ENCODE measurements at places on chromosomes 1 and 21. TPM values are rescaled to one million over a fixed set of nuclear protein-coding genes. Genes with fewer than 3 reads are reported as not detected.

- no peak for DNase-seq
Measured at GRCh38 chr1:117565076-117565556, 40.7 kb upstream of the TENT5C start.

GRCh38 chr1:165862448-165862847 is 35.0 kb downstream of the UCK2 start:
- DNase-seq, result no peak

DNA sequence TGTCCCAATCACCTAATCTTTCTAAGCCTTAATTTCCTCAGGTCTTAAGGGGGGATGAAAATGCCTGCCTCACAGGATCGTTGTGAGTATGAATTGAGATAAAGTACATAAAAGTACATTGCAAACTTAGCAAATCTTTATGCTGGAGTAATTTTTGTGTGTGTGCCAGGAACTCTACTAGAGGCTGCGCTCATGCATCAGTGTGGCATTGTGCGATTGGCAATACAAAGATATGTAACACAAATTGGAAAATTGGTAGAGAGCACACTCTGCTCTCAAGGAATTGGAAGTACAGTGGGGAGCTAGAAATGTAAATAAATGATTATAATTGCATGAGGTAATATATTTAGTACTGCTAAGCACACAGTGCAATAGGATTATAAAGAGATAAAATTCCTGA is 398.3 kb downstream of the DUSP10 start:
- no peak for DNase-seq

GRCh38 chr1:214739621-214740238 is 136.7 kb downstream of the CENPF start:
- DNase-seq, result no peak

Gene PPFIA4
- polyA plus RNA-seq, result 0.54 TPM

GRCh38 chr21:43836616-43837015 is 28.4 kb upstream of the AGPAT3 start:
- no peak for DNase-seq

- no peak for DNase-seq
Measured at GRCh38 chr1:53371851-53372250, 44.0 kb upstream of the LRP8 start.

Gene WDR64
- polyA plus RNA-seq, result not detected

- DNase-seq, result no peak
Measured at GRCh38 chr1:183604038-183604808, 14.0 kb upstream of the NCF2 start.

DNA sequence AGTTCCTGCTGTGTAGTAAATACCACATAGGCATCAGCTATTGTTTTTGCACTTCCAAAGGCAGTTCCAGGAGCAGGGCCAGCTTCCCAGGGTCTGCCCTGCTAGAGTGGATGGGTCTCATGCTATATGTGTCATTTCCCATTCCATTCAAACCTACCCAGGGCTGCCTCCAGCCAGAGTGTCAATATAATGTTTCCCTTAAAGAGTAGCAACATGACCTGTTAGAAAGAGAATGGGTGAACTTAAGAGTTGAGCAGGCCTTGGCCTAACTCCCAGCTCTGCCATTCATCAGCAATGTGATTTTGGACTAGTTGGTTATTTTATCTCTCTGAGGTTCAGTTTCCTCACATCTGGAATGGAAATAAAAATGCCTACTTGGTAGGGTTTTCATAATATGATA is 44.9 kb downstream of the RAB3B start:
- no peak for DNase-seq

- peak; percentile 53 for DNase-seq
Measured at GRCh38 chr1:224196813-224197600, 14.0 kb downstream of the DEGS1 start.

Gene CD101
- polyA plus RNA-seq, result 1.3 TPM

DNA sequence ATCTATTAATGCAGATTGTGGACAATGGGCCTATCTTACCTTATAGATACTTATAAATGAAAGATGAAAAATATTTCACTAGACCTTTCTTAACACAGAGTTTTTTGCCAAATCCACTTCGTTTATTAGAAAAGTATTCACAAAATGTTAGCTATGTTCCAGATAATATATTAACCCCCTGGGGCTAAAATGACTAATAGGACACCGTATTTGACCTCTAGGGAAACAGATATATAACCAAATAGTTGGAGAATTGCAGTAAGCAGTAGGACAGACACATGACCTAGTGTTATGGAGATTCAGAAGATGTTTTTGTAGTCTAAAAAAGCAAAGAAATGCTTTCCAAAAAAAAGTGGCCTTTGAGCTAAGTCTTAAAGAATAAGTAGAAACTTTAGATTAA is 106.9 kb downstream of the SEC16B start:
- DNase-seq, result no peak

DNA sequence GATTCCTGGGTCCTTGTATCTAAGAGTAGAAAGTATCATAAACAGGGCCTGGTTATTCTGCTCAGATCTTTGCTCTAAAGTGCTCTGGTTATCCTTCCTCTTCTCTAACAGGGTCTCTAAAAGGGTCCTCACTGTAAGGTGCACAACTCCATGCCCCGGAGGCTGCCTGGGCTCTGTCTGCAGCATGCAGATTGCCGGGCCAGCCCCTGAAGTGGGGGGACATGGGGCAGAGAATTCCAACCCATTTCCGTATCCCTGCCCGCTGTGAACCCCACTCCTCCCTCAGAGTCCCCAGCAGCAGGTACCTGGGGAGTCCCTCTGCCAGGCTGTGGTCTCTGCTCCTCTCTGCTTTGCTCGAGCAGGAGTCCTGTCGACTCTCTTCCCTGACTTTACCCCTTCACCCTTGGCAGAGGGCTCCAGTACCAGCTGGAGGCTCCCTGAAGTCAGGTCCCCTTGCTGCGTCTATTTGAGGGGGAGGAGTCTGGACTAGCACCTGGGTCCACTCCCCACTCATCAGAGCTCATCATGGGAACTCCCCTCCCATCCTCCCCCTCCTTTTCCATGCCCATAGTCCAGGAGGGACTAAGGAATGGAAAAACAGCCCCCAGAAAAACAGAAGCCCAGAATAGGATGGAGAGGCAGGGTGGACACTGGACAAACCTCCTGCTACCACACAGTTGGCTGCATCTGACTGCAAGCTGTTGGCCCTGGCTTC is 12.1 kb downstream of the BLACAT1 start:
- no peak for DNase-seq

- DNase-seq, result no peak
Measured at GRCh38 chr1:90989990-90990389, 31.8 kb downstream of the ZNF644 start.

DNA sequence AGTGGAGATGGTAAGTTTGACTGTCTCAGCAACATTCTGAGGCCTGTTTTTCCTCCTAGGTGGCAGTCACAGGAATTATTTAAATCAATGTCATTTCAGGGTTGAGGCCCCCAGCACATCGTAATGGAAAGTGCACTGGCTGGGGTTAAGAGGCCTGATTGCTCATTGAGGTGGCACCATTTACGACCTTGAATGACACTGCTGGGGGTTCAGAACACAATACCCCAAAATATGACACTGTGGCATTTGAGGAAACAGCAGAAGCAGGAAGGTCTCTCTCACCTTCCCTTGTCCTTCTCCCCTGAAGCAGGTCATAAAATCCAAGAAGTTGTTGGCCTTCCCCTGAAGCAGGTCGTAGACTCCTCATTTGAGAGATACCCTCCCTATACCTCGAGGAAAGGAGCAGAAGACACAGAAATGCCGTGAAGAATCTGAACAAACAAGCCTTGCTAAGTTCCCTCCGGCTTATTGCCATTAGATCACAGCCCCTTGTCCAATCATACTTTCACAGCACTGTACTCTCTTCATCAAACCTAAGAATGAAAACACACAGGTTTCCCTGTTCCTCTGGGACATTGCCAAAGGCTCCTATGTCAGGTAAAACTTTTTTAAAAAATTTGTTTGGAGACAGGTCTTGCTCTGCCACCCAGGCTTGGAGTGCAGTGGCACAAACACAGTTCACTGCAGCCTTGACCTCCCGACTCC is 71.3 kb downstream of the S1PR1 start:
- no peak for DNase-seq

GRCh38 chr1:152325111-152325510 is at the start of gene FLG:
FLG (minus strand) TSS chr1:152325239; CDS start chr1:152315456, 9,783 bp downstream.
- DNase-seq, result no peak

- DNase-seq, result no peak
Measured at GRCh38 chr1:67711855-67712212, 26.8 kb downstream of the GADD45A start.

DNA sequence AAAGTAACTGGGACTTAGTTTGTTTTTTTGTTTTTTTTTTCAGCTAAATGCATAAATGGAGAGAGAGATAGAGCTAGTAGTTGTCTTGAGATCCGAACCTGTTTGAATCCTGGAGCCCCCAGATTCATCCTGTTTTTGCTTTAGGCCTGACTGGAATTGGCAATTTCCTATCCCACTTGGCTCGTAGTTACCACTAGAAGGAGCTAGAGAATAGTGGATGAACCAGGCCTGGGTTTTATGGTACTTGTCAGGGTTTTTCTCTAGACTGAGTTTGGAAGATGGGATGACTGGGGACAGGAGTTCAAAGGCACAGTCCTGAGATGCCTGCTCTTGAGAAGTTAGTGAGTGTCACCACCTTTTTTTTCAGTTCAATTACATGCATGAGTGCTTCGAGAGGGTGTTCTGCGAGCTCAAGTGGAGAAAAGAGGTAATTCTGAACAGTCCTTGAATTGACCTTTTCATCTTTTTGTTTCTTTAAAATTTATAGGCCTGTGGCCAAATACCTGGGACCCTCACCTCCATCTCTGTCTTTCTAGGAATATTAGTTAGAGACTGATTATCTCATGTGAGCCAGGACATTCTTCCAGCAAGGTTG is 23.4 kb downstream of the CELF3 start:
- peak; percentile 52 for DNase-seq

- no peak for DNase-seq
Measured at GRCh38 chr1:82392513-82392912, 591.8 kb downstream of the ADGRL2 start.

DNA sequence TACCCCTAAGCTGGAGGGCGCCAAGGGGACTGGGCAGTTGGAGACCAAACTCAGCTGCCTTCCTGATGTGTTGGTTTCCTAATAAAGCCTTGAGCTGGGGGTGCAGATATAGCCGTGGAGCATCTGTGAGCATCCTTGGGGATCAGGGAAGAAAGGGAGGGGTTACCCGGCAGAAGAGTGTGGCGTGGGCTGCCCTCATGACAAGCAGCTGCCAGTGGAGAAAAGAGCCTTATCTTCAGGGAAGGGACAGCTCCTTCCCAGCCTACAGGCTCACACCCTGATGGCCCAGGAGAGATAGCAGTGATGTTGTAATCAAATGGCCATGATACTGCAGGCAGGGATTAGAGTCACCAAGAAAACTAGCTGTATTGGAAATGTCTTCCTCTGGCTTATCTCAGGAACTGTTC is 10.8 kb upstream of the NFASC start:
- no peak for DNase-seq

Gene RUNX3
- 2.2 TPM for polyA plus RNA-seq

DNA sequence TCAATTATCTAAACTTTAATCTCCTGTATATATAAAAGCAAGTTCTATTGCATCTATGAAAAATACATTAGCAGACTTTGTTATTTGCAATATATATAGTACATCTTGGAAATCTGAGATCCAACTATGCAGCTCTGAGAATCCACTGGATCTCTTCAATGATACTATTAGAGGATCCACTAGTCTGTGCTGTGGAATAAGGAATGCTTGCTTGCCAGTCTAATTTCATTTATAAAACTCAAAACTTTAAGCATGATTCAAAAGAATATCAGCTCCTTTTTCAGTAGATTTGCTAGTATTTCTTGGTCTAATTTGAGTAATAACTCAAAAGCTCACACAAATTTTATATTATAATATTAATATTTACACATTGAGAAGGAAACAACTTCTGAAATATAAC is 115.1 kb downstream of the SPATA6 start:
- no peak for DNase-seq
